ENCODE measurements at places on chromosomes 11 and 22.

DNA sequence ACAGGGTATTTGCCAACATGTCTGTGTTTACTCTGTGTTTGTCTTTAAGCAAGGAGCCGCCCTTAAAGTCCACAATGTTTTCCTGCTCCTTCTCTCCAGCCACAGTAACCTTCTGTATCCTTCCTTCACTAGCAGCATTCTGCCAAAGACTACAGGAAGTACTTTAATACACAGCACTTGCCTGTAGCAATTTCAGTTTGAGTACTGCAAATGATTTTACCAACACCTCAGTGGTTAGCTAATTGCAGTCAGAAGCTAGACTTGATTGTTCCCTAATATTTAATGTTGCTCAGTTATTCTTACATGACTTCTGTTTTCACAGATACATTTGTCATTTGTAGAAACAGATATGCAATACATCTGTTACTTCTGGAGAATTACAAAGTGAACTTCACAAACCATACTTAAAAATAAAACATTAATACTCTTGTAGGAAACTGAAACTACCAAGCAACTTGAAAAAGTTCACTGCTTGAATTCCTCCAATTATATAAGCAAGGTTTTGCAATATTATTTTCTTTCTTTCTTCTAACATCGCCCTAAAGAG is 69.1 kb downstream of the FCHSD2 start:
- no peak for DNase-seq

DNA sequence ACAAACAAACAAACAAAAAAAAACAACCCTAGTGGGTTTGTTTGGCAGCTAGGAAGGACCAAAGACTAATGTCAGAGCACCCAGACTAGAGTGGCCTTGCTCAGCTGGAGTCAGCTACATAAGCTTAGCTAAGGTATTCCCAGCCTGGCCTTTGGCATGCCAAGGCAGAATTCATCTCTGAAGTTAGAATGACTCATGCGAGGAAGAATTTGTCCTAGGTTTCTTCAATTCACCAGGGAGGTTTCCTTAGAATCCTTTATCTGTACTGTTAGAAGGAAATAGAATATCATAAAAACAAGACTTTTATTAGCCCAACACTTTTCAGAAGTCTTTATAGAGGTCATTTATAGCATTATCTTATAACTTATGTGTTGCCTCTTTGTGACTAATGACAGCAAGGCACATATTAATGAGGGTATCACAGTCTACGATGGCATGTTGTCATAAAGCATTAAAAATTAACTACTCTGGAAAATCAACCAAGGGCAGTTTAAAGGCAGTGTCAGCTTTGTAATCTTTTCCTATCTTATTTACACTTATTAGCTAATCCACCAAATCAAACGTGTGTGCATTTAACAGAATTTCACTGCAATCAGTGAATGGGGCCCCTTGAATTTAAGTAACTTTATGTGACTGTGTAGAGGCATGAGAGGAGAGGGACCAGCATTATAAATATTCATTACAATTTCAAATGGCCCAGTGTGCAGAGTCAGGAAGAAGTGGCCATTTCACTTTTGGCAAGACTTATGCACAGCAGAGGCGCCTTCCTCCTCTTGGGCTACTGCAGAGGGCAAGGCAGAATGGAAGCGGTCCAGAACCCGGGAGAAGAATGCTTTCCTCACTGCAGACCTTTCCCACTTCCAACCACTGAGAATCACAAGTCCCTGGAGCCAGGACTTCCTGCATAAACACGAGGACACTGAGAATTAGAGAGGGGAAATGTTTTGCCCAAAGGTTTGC is 36.3 kb downstream of the SLC5A1 start:
- DNase-seq, result no peak

DNA sequence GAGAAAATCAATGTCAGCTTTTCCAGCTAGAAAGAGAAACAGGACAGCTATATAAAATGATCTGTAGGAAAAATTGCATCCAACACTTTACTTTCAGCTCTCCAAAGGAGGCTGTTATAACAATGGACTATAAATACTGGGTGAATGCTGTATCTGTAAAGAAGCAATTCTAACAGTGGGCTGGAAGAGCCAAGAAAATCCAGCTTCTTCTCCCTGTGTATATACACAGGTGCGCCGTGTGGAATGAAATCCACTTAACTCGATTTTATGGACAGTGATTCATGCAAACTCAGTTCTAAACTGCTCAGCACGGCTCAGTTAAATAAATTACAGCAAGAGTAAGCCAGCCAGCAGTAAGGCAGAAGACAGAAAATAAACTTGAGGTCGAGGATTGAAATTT is 32.5 kb upstream of the LMO2 start:
- DNase-seq, result no peak

DNA sequence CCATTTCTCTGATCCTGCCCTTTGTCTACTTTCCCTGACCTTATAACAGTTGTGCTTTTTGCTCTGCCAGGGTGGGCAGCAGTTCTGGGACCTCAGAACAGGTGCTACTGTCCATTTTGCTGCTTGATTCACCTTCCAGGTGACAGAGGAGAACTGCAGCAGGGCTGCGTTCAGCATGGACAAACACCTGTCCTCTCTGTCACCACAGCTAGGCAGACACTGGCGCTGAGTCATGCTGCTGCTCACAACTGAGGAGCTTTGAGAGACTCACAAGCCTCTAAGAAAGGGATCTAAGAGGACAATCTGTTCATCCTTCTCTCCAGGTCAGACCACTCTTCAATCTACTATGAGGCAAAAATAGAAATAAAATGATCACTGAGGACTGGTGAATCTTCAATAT is 1144.5 kb upstream of the CCDC90B start:
- DNase-seq, result no peak

GRCh38 chr22:46286006-46286405 is 10.7 kb upstream of the GTSE1 start:
- no peak for DNase-seq

- DNase-seq, result no peak
These were observed 84.0 kb upstream of the ZBED5 start for GRCh38 chr11:10941871-10942270.

DNA sequence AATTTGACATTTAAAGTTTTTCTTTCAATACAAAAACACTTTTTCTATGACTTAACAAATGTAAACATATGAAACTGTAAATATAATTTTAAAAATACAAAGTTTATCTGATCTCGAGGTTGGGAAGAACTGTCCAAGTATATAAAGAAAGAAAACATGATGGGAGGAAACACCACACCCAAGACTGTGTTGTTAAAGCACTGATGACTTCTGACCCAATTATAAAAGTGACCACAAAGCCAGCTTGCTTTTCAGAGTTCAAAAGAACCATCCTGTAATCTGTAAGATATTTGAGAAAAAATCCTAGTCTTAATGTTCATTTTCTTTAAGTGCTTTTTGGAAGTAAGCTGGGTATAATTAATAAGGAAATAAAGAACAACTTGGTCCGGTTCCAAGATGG is 15.6 kb downstream of the CEP57 start:
- DNase-seq, result no peak

DNA sequence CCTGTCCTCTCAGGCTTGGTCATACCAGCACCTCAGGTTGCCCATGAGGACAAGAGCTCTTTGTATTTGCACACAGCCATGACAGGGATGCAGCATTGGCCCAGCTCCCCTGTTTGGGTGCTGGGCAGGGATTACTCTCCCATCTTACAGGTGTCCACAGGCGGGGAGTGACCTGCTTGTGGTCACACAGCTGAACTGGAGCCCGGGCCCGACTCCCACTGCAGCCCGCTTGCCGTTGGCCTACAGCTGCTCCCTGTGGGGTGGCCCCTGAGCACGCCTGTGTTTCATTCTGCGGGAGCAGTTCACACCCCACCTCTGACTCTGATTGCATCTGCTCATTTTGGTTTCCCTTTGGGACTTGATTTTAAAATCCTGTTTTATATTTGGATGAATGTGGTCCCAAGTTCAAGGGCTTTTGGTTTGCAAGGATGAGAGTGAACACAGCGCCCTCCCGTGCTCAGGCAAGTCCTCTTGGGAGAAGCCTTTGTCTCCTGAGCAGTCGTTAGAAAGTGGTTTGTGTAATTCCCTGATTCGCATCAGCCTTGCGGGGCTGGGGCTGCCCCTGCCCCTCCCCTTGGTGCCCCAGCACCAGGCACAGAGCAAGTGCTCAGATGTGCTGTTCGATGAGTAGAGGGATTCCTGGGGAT is 9.3 kb downstream of the PICK1 start:
- no peak for DNase-seq

- no peak for DNase-seq
These were observed 95.0 kb downstream of the PDE2A start for GRCh38 chr11:72578991-72579815.

DNA sequence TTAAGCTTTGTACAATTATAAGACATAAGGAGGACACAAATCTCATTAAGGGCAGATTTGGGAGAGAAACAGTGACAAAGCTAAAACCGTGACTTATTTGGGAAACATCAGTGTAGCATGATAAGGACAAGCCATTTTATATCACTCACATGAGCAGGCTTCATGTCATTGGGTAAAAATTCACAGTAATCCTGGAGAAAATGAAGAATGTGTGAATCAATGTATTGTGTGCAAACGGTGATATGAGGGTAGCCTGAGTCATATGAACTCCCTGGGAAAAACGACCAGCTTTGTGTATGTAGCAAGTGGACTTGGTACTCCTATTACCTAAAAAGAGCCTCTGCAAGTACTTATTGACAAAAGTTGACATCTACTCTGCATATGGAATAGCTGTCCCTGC is 6.0 kb upstream of the TRIM34 start:
- DNase-seq, result no peak

DNA sequence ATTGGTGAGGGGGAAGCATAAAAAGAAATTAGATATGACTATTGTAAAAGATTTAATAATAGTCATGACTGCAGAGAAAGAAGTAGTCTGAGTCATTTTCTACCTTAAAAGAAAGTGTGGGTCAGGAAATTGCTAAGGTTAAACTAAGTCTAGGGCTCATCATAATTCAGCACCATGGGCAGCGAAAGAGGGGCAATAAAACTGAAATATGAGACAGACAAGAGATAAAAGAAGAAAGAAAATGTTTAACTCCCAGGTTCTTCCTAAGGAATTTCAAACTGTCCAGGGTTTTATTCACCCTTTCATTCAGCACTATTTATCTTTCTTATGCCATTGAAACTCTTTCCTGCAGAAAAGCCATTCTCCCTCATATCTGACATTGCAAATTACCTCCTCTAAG is 114.4 kb upstream of the API5 start:
- DNase-seq, result no peak

GRCh38 chr22:25114369-25115362 is 85.0 kb upstream of the CRYBB3 start:
- DNase-seq, result no peak

DNA sequence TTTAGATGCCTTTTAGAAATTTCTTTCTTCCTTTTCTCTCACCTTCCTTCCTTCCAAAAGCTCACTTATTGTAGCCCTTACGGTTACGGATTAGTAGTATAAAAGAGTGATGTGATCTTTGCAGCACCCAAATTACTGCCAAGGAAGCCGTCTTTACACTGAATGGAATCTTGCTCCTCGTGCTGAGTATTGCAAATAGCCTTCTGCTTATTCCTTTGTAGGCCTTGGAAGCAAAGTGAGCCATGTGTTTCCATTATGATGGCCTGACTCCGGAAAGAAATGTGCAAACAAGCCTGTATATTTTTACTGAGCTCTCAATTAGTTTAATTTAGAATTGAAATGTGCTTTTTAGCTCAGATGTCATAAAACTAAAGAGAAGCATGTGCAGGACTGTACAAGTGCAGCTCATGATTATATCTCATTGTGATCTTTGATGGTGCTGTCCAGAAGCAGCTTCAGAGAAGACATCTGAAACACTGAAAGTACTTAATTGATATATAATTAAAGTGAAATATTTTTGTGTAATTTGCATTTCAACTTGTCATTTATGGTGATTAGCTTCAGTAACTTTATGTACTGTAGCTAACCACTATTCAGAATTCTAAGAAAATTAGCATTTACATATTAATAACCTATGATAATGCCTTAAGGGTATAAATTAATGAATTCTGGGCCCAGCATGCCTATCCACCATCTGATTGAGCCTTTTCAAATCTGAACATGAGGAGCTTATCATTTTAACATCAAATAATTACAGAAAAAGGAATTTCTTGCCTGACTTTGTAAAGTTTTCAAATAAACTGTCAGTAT is 129.3 kb downstream of the GRIA4 start:
- no peak for DNase-seq

DNA sequence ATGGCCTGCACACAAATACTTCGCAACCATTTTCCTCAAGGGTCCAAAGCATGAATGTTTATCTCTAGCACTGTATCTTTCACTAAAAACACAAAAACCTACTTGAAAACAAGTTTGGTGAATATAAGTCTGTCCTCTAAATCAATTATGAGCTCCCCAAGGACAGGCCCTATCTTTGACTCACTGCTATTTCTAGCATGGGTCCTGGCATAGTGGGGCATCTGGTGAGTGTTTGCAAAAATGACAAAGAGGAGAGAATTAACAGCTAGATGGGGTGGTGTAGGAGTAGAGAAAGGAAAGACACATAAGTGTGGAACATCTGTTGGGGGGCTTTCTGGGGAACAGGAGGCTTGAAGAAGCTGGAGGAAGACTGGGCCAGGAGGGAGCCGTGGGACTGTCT is 74.0 kb upstream of the PHOX2A start:
- no peak for DNase-seq

- DNase-seq, result no peak
These were observed 383.4 kb upstream of the LARGE1 start for GRCh38 chr22:34303656-34304055.

DNA sequence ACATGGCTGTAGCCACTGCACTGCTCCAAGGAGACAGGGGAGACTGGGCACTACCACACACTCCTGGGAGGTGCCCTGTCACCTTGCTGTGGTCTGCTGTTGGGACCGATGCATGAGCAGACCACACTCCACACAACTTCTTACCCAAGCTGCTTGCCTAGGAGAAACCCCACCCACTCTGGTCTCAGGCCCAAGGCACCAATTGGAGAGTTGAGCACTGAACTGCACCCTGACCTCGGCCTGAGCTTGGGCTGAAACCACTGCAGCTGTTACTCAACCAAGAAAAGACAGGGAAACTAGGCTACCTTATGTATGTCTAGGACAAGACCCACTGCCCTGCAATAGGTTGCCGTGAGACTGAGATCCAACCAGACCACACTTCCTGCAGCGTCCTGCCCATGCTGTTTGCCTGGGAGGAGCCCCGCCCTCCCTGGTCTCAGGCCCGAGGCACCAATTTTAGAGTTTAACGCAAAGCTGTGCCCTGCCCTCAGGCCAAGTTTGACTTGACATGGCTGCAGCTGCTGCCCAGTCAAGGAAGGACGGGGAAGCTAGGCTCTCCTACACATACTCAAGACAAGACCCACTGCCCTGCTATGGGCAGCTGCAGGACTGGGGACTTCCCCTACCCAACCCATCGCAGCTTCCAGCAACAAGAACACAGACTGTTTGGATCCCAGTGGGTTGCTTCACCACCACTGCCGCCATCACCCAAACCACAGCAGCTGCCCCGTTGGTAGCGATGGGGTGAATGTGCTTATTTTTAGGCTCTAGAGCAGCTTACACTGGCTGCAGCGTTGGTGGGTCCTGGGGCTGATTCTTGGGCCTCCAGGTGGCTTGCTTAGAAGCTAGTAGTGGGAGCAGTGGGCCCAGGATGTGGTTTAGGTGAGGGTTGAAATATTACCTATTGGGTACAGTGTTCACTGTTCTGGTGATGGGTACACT is 66.8 kb downstream of the BRD1 start:
- no peak for DNase-seq

- DNase-seq, result no peak
These were observed at the start of gene TMEM45B for GRCh38 chr11:129815596-129816461. Gene TMEM45B (plus strand): TSS chr11:129815848. CDS start chr11:129852483, 36,635 bp downstream.
